Endothelial cell of umbilical vein (primary cell): ENCODE measurements at places on chromosomes 1 and 21. TPM values are rescaled to one million over a fixed set of nuclear protein-coding genes. Genes with fewer than 3 reads are reported as not detected.

Gene HMCN1
- 5.6 and 10.3 TPM in 2 replicates for total RNA-seq

Gene S100A1
- total RNA-seq = not detected in 2 replicates

Gene HORMAD1
- total RNA-seq = not detected in 2 replicates

Gene LPAR3
- total RNA-seq = not detected in 2 replicates

Gene CD84
- total RNA-seq = not detected in 2 replicates

Gene SMIM1
- total RNA-seq = 1.2 and 2.9 TPM in 2 replicates
